Muscle of leg (tissue), 16 donors: ENCODE measurements at places on chromosomes 16 and 17. TPM values are rescaled to one million over a fixed set of nuclear protein-coding genes. Genes with fewer than 3 reads are reported as not detected.
A peak's percentile ranks its signal among the peaks of the same experiment; 100 is the strongest.

- peaks cover 10% of the 10 kb centered on the region for H3K36me3 ChIP-seq
- DNase-seq, result no peak
- no peak overlapping the region for H3K4me3 ChIP-seq
- peaks cover 16% of the 10 kb centered on the region for H3K27me3 ChIP-seq
- peaks cover 31% of the 10 kb centered on the region for H3K4me1 ChIP-seq
These were observed 51.7 kb downstream of the WNT3 start for GRCh38 chr17:46766493-46767491.

Gene GAST
- not detected for total RNA-seq

GRCh38 chr16:81516478-81517149 is 72.0 kb downstream of the CMIP start:
- no peak overlapping the region for H3K27ac ChIP-seq
- H3K36me3 ChIP-seq, result peaks cover 3% of the 10 kb centered on the region
- H3K27me3 ChIP-seq, result no peaks in the 10 kb centered on the region
- H3K4me3 ChIP-seq, result no peak overlapping the region
- no peak for DNase-seq

DNA sequence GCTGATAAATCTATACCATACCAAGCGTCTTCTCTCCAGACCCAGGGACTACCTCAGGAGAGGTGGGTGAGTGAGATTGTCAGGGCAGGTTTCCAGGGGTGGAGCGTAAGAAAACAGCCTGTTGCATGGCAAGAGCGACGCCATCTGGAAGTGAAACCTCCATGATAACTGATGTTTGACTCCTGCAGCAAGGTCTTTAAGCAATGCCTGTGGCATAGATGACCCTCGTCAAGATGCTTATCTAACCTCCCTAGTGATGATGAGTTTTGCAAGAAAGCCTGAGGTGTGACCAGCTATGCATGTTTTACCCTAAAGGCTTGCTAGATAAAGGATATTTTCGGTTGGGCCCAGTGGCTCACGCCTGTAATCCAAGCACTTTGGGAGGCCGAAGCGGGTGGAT is 71.6 kb downstream of the GSG1L start:
- DNase-seq, result no peak
- H3K27me3 ChIP-seq, result no peaks in the 10 kb centered on the region
- H3K36me3 ChIP-seq, result no peaks in the 10 kb centered on the region
- no peak overlapping the region for H3K27ac ChIP-seq
- no peak overlapping the region for H3K4me3 ChIP-seq

GRCh38 chr17:80955078-80955477 is 36.6 kb upstream of the CHMP6 start:
- peaks cover 22% of the 10 kb centered on the region for H3K36me3 ChIP-seq
- H3K27me3 ChIP-seq, result no peaks in the 10 kb centered on the region
- no peak for DNase-seq
- H3K27ac ChIP-seq, result no peak overlapping the region
- H3K4me1 ChIP-seq, result peaks cover 17% of the 10 kb centered on the region

GRCh38 chr16:88468275-88469129 is 15.4 kb downstream of the ZFPM1 start:
- no peak overlapping the region for H3K27ac ChIP-seq
- no peaks in the 10 kb centered on the region for H3K36me3 ChIP-seq
- no peaks in the 10 kb centered on the region for H3K27me3 ChIP-seq
- H3K4me3 ChIP-seq, result no peak overlapping the region

Gene MSLN
- total RNA-seq, result 0.31 TPM

Gene IGF2BP1
- total RNA-seq, result 9.4 TPM

Gene FBXO39
- 0.18 TPM for total RNA-seq

DNA sequence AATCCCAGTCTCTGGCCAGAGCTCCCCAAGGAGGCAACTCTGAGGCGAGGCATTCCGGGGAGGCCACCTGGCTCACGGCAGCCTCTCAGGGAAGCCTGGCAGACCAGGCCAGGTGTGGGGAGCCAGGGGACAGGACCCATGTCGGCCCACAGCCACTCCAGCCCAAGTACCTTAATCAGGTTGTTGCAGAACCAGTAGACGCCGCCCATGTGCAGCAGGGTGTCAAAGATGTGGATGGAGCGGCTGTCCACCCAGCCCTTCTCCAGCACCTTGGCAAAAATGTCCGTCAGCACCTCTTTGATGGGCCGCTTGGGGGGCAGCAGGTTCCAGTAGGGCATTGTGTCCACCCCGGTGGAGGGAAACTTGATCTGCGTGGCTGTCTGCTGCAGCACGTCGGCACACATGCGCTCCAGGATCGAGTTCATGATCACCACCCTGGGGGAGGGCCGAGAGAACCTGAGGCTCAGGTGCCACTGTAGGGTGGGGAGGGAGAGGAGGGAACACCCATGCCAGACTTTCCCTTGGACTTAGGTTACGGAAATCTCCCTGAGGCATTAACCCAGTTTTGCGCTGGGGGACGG is 7.8 kb downstream of the CSF3 start:
- DNase-seq, result no peak
- peaks cover 80% of the 10 kb centered on the region for H3K36me3 ChIP-seq
- H3K4me3 ChIP-seq, result no peak overlapping the region
- peaks cover 69% of the 10 kb centered on the region for H3K4me1 ChIP-seq
- peak overlapping the region; percentile 47 for H3K27ac ChIP-seq
- H3K27me3 ChIP-seq, result no peaks in the 10 kb centered on the region

GRCh38 chr17:19485800-19486340 is 47.8 kb upstream of the SLC47A1 start:
- no peak overlapping the region for H3K27ac ChIP-seq
- no peak for DNase-seq
- H3K4me3 ChIP-seq, result no peak overlapping the region
- H3K36me3 ChIP-seq, result no peaks in the 10 kb centered on the region

- no peak overlapping the region for H3K27ac ChIP-seq
- DNase-seq, result no peak
- no peak overlapping the region for H3K4me3 ChIP-seq
- peaks cover 3% of the 10 kb centered on the region for H3K27me3 ChIP-seq
- no peaks in the 10 kb centered on the region for H3K4me1 ChIP-seq
- no peaks in the 10 kb centered on the region for H3K36me3 ChIP-seq
These were observed 122.6 kb downstream of the NPIPB5 start for GRCh38 chr16:22633280-22633679.

Gene FAM83G
- 0.27 TPM for total RNA-seq

Gene FBXL16
- not detected for total RNA-seq

Gene STH
- total RNA-seq, result not detected

Gene ARHGDIG
- 1.0 TPM for total RNA-seq

- H3K36me3 ChIP-seq, result no peaks in the 10 kb centered on the region
- no peaks in the 10 kb centered on the region for H3K27me3 ChIP-seq
- DNase-seq, result no peak
- no peak overlapping the region for H3K27ac ChIP-seq
- no peak overlapping the region for H3K4me3 ChIP-seq
These were observed 31.4 kb downstream of the CACNA1H start for GRCh38 chr16:1184156-1184868.

DNA sequence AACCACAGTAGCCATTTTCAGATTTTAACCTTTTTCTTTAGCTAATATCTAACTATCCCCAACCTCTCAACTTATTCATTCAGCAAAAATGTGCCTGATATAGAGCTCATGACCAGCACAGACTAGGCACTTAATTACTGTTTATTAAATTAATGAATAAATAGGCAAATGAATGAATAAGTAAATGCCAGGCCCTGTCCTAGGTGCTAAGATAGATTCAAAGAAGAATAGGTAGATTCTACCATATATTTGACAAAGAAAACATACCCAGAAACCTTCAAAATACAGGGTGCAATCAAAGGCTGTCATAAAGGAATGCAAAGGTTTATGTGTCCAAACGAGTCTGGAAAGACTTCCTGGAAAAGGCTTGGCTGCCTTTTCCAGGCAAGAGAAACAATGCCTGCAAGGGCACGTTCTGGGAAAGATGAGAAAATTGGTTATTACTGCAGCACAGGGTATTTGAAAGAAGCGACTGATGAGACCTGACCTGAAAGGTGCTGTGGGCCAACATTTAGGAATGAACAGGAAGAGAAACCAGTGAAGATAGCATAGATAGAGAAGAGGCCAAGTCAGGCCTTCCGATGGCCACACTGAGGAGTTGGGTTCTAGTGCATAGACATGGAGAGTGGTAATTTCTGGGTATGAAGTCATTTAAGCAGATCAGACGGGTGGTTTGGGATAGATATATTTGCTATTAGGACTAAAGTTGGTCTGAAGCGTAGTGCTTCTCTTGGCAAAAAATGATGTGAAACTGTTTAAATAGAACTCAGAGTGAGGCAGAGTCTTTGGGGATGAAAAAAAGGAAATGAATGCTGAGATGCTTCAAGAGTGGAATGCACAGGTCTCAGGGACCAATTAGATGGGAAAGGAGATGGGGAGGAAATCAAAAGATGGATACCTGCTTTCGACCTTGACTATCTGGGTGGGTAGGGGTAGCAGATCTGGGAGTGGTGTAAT is 11.4 kb upstream of the CCL2 start:
- H3K27ac ChIP-seq, result peak overlapping the region; percentile 90
- no peaks in the 10 kb centered on the region for H3K36me3 ChIP-seq
- no peak for DNase-seq
- H3K27me3 ChIP-seq, result no peaks in the 10 kb centered on the region
- H3K4me3 ChIP-seq, result no peak overlapping the region

- DNase-seq, result peak; percentile 45
- H3K36me3 ChIP-seq, result peaks cover 75% of the 10 kb centered on the region
- H3K4me1 ChIP-seq, result peaks cover 34% of the 10 kb centered on the region
- no peak overlapping the region for H3K27ac ChIP-seq
- no peak overlapping the region for H3K4me3 ChIP-seq
- no peaks in the 10 kb centered on the region for H3K27me3 ChIP-seq
These were observed 29.2 kb downstream of the AXIN2 start for GRCh38 chr17:65532101-65532890.

Gene CCL1
- not detected for total RNA-seq

DNA sequence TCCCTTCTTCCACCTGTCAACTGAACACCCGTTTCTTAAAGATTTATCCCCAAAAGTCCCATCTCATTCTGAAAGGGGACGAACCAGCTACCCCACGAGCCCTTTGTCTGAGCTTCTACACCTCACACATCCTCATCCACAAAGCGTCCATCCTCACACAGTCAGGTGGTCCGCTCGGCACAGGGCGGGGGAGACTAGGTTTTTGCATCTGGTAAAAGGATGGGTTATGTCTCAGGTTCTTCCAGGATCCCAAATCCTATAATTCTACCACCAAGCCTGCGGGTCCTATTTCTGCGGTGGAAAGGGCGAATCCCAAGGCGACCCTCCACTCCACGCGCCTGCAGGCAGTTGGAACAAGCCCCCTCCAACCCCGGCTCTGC is 458 bp downstream of the GFOD2 start:
- H3K36me3 ChIP-seq, result peaks cover 10% of the 10 kb centered on the region
- H3K4me1 ChIP-seq, result peaks cover 16% of the 10 kb centered on the region
- H3K27ac ChIP-seq, result peak overlapping the region; percentile 47
- no peaks in the 10 kb centered on the region for H3K27me3 ChIP-seq
- peak; percentile 20 for DNase-seq

- no peaks in the 10 kb centered on the region for H3K36me3 ChIP-seq
- peaks cover 13% of the 10 kb centered on the region for H3K27me3 ChIP-seq
- H3K4me1 ChIP-seq, result peaks cover 32% of the 10 kb centered on the region
These were observed 22.4 kb downstream of the CCDC182 start for GRCh38 chr17:57722704-57723043.

Gene TBC1D3D
- total RNA-seq, result 0.27 TPM

- H3K4me1 ChIP-seq, result no peaks in the 10 kb centered on the region
- DNase-seq, result no peak
- H3K27ac ChIP-seq, result no peak overlapping the region
- H3K4me3 ChIP-seq, result no peak overlapping the region
- H3K36me3 ChIP-seq, result no peaks in the 10 kb centered on the region
These were observed 232.9 kb downstream of the CHD9NB start for GRCh38 chr16:52819808-52820207.

GRCh38 chr16:77449208-77449607 is 14.4 kb upstream of the ADAMTS18 start:
- no peaks in the 10 kb centered on the region for H3K36me3 ChIP-seq
- DNase-seq, result no peak
- H3K27me3 ChIP-seq, result no peaks in the 10 kb centered on the region
- no peaks in the 10 kb centered on the region for H3K4me1 ChIP-seq

- peaks cover 74% of the 10 kb centered on the region for H3K27me3 ChIP-seq
- no peaks in the 10 kb centered on the region for H3K36me3 ChIP-seq
- H3K4me1 ChIP-seq, result peaks cover 9% of the 10 kb centered on the region
- no peak overlapping the region for H3K27ac ChIP-seq
- H3K4me3 ChIP-seq, result no peak overlapping the region
These were observed 3.3 kb downstream of the HOXB1 start for GRCh38 chr17:48527547-48527932.

Gene SSTR5
- total RNA-seq, result not detected

Gene OR3A3
- not detected for total RNA-seq

Gene OR2C1
- 0.35 TPM for total RNA-seq

- peaks cover 40% of the 10 kb centered on the region for H3K4me1 ChIP-seq
- no peaks in the 10 kb centered on the region for H3K27me3 ChIP-seq
- no peak for DNase-seq
These were observed 169.5 kb downstream of the C16orf78 start for GRCh38 chr16:49542946-49543630.

- H3K27ac ChIP-seq, result no peak overlapping the region
- no peak overlapping the region for H3K4me3 ChIP-seq
- H3K27me3 ChIP-seq, result no peaks in the 10 kb centered on the region
- H3K36me3 ChIP-seq, result peaks cover 23% of the 10 kb centered on the region
- H3K4me1 ChIP-seq, result peaks cover 29% of the 10 kb centered on the region
These were observed 14.8 kb downstream of the TMEM94 start for GRCh38 chr17:75471207-75471606.
